ENCODE measurements at places on chromosomes 7 and 10.

GRCh38 chr7:159040912-159041711 is 103.6 kb downstream of the VIPR2 start:
- DNase-seq, result no peak

GRCh38 chr7:96075510-96076349 is 246.2 kb downstream of the SLC25A13 start:
- peak; percentile 96 for DNase-seq

GRCh38 chr7:42483886-42484285 is 246.9 kb upstream of the GLI3 start:
- DNase-seq, result no peak

DNA sequence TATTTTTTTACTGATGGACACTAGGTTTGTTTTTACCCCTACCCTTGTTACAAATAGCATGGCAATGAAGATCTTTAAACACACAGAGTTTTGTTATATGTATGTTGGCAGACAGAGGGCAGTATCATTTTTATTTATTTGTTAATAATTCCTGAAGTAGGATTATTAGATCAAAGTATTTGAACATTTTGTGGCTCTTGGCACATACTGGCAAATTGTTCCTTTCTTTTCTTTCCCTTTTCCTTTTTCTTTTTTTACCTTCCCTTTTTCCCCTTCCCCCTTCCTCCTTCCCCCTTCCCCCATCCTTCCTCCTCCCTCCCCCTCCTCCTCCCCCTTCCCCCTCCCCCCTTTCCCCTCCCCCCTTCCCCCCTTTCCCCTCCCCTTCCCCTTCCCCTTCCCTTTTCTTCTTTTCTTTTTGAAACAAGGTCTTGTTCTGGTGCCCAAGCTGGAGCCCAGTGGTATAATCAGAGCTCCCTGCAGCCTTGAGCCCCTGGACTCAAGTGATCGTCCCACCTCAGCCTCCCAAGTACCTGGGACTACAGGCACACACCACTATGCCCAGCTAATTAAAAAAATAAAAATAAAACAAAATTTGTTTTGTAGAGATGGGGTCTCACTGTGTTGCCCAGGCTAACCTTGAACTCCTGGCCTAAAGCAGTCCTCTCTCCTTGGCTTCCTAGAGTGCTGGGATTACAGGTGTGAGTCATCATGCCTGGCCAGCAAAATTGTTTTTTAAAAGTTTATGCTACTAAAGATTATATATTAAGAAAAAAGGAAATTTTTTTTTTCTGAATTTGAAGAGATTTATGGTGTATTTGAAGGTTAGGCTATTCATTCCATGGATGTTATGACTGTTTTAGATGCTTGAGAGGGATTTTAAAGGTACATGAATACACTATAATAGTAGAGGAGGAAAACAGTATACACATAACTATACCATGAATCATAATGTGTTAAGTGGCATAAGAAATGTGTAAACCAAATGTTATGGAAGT is 39.3 kb downstream of the SEPTIN7 start:
- DNase-seq, result no peak

DNA sequence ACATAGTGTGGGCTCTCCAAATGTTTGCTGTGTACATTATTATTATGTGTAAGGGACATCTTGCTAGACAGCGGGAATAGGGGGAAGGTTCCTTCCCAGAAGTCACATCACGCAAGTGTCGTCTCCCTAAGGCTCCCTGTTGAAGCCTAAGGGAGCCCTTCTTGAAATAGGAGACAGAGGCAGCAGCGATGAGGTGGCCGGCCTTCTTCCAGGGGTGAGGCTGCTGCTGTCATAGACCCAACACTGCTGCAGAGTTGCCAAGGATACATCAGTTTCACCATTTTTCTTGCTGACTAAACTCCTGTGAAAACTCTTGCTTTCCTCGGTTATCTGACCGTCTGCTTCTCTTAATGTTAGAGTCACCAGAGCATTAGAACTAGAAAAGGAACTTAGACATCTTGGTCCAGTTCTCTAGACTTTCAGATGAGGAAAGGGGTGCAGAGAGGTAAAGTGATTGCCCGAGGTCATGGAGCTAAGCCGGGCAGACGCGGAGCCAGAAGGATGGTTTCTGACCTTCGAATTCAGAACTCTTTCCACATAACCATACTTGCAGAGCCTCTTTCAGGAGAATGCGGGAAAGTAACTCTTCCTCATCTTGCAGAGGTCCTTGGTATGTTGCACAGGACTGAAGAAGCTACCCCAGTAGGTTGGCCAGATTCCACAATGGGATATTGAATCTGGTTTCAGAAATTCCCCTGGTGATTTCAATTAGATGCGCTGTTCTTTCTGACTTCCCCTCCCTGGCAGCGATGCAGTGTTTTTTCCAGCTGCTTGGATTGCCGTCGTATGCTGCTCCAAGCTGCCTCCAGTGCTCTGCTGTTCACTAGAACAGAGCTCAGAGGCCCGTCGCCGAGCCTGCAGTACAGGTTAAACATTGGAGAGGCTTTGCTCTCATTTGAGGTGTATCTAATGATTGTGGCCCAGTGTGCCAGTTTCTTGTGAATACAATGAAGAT is 217.1 kb downstream of the CAMK1D start:
- no peak for DNase-seq

DNA sequence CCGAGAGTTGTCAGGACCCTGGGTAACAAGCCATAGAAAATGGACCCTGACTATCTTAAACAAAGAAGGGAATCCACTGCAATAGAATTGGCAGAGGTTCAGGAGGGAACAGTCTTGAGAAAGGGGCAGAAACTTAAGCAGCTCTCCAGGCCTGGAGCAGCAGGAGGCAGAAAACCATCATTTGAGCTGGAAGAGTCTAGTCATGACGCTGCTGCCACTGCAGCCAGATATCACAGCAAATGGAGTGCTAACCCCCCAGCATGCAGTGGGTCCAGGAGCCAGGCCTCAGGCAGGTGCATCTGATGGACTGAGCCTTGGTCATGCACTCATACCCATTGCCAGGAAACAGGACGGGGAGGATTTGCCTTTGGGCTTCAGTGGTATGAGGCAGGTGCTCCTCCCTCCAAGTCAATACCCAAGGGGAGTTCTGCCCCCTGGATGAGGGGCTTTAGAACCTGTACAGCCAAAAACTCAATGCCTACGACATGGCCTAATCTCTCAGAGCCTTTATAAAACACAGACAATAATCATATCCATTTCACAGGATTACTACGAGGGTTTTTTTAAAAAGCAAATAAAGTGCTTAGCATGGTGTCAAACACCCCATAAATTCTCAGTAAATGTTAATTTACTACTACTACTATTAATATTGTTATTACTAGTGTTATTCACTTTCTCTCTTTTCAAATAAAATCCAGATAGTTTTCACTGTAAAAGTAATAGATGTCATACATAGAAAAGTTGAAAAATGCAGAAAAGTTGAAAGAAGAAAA is 30.7 kb downstream of the DUSP5 start:
- DNase-seq, result no peak

GRCh38 chr7:111264981-111265380 is 174.1 kb downstream of the LRRN3 start:
- no peak for DNase-seq

GRCh38 chr10:119541459-119542356 is 811 bp downstream of the RGS10 start:
- DNase-seq, result no peak

DNA sequence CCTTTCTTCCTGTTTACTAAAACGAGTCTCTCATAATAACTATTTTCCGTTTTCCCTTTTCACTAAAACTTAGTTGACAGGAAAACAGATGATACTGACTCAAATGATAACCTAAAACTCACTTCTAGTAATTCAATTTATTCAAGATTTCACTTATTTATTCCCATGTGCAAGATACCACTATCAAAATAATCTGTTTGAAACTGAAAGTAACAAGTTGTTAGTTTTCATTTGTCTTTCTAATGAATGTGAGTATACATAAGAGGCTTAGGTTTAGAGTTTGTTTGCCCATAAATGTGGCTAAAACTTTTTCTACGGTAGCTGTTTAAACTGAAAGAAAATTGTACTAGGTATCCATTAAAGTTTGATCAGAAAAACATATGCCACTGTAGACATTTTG is 314.9 kb upstream of the STEAP1 start:
- DNase-seq, result no peak

DNA sequence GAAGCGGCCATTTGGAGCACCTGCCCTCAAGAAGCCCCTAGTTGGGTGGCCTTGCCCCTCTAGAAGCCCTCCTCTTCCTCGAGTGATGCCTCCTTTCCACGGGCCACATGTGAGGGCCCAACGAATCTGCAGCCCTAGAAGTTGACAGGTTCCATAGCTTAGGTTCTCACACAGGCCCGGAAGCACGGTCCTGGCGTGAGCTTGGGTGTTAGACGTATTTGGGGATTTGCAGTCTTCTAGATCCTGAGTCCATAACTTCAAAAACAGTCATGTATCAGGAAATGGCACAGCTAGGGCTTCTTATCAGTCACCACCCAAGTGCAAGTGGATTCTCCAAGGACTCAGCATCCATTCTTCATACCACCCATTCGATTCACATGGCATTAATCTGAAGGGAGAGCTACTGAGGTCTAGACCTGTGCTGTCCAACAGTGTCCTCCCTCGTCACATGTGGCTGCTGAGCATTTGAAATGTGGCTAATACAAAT is 477 bp upstream of the FBXW4 start:
- no peak for DNase-seq

DNA sequence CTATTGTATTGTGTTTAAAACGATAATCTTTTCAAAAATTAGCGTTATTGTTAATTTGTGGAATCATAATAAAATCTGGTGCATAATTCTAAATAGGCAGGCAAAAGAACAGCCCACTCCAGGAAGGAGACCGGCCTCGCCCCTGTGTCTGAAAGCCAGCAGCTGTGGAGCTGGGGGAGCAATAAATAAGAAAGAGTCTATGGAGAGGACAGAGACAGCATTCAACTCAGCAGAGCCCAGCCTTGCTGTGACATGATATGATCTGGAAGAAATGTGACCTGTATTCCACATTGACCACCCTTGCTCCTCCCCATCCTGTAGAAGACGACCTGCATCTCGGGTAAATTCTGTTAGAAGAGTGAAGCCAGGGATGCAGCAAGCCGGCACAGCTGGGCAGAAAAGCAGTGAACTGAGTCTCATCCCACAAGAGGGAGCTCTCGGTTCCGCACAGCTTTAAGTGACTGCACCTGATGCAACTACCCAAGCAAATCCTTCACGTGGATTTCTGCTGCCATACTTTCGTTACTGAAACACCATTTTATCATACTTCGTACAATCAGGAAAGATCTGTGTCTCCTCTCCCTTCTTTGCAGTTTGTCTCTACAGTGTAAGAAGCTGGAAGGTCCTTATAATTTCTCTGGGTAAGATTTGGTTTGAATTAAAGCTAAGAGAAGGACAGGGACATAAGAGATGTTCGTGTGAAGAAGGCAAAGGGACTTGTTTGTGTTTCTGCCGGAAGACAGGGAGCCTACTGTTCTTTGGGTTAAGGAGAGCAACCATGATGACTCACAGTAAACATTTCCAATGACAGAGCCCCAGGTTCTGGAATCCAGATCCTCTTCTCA is 427.1 kb downstream of the GPAM start:
- DNase-seq, result peak; percentile 0

DNA sequence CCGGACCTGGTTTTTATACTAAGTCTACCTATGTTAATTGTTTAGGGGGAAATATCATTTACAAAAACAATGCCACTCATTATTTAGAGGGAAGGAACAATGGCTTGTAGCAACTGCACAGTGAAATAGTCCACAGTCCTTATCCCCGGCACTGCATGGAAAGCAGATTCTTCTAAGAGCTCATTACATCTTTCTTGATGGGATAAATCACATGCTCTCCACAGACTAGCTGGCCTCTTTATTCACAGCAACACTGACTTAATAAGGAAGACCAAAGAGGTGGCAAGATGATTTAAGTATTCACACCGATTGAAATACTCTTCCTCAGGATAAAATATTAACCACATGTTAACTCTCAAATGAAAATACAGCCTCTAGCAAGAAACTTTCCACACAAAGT is 349.4 kb downstream of the PARD3 start:
- no peak for DNase-seq

DNA sequence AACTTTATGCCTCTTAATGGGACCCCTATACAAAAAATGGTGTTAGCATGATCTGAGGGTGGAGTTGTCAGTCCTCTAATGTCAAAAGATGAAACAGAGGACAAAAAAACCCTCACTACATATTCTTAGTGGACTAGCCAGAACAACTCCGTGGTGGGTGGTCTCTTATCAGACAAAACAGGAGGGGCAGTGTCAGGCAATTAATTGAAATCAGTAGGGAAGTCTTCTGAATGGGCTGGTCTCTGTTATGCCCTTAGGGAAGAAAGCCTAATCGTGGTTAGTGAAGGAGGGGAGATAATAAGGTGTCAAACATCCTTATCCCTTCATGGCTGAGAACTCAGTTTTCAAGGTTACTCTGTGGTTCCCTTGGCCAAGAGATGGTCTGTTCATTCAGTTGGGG is 909.4 kb downstream of the GRID1 start:
- DNase-seq, result no peak

DNA sequence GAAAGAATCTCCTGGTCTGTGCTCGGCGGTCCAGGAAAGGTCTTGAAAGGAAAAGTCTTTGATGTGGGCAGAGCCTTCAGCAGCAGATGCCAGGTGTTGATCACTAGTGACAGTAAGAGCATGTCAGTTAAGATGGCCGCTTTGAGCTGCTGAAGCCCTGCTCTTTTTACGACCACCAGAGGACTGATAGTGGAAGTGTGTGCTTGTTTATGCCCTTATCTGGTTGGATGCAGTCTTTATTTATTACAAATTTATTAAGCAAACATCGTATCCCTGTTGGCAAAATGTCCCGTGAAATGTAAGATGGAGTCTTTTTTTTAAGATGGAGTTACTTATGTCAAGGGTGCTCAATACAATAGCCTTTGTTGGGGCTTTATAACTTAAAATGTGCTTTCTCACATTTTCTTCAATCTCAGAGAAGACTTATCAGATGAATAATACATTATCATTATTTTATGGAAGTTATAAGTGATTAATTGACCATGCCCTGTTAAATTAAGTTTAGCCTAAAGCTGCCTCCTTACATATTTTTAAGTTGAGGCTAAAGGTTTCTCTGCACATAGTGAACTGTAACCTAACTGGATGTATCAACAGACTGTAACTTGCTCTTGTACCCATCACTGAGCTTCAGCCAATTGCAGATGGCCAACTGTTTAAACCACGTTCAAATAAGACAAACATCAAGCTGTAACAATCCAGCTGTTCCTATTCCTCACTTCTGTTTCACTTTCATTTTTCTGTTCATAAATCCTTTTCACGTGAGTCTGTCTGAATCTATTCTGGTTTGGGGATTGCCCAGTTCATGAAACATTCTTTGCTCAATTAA is 97.4 kb upstream of the PIK3CG start:
- no peak for DNase-seq
